NCI-H1436 (cell line): ENCODE measurements at places on chromosomes 16 and 17.

- DNase-seq = no peak
These were observed 21.5 kb downstream of the MYO18A start for GRCh38 chr17:29158488-29159275.

DNA sequence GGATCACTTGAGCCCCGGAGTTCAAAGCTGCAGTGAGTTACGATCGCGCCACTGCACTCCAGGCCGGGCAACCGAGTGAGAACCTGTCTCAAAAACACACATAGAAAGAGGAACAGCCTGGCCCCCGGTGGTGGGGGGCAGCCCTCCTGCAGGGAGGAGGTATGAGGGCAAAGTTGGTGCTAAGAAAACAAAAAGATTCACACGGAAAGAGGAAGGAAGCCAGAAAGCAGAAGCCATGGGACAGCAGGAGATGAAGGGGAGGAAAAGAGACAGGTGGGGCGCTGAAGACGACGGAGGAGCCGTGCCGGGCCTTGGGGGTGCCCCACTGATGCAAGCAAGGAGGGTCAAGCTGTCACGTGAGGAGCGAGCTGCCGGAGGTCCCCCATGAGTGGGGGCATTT lies 8.2 kb upstream of the C16orf74 start:
- no peak for DNase-seq

GRCh38 chr17:9666461-9667050 lies 21.2 kb downstream of the USP43 start:
- DNase-seq = no peak

DNA sequence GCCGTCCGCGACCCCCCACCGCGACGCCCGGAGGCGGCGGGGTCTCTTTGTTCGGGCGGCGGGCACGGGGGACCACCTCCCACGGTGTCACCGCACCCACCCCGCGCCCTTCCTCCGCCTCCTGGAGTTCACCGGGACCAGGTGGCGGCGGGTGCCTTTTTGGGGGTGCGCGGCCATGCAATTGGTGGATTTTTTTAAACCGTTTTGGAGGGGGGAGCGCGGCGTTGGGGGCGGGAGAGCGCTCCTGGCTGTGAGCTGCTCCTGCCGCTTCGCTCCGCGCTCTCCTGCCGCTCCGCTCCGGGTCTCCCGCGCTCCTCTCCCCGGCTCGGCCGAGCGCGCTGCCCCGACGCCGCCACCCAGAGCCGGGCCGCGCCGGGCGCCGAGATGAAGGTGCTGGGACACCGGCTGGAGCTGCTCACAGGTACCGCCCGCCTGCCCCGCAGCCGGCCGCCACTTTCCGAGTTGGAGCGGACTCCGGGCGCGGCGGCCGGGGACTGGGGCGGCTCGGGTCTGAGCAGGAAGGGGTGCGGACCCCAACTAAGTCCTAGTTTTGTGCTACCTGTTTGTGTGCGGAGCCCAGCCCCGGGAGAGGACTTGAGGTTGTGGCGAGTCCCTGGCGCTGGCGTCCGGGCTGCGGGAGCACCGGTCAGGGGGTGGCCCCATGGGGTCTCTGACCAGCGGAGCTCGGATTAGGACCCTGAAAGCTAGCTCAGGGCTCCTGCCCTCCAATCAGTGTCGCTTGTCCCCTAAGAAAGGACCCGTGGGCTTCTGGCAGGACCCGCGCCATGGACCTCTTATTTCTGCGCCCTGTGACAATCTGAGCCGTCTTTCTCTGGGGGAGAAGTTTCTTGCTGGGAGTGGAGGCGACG lies 35.7 kb upstream of the NDRG4 start:
- DNase-seq = no peak

- DNase-seq = no peak
These were observed 650.9 kb downstream of the KCNJ2 start for GRCh38 chr17:70820276-70820675.
